ENCODE measurements at places on chromosomes 4 and X.

- DNase-seq: no peak
These were observed 192.2 kb downstream of the CPEB2 start for GRCh38 chr4:15194520-15194919.

- DNase-seq: peak; percentile 51
These were observed 112.2 kb upstream of the ENPP6 start for GRCh38 chr4:184329659-184330400.

DNA sequence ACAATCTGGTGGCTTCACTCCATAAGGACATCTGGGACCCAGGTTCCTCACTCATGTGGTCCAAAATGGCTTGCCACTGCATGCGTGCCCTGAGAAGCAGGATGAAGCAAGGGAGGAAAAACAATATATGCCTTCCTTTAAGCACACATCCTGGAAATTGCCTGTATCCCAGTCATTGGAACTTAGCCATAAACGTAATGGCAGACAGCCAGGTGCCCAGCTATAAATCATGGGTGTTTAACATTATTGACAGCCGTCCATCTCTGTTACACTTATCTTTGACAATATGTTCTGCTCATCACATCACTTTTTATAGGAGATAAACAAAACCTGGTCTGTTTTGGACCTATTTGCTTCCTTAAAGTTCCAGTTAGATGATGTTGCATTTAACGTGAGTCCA, 181.0 kb downstream of the AASDH start:
- DNase-seq: no peak

DNA sequence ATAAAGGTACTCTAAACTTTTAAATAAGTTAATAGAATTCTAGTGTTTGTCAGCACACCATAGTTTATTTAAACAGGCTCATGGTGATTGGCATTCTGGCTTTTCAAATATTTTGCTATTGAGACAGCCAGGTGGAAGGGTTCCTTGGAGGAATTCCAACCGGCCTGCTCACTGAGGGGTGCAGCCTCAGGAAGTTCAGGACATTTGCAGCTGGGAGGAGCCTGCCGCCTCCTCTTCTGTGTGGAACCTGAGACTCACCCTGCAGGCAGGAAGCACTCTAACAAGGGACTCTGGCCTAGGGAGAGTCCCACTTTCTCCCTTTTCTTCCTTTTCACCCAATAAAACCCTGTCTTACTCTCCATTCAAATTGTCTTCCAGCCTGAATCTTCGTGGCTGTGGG, 1328.0 kb downstream of the FSTL5 start:
- no peak for DNase-seq

DNA sequence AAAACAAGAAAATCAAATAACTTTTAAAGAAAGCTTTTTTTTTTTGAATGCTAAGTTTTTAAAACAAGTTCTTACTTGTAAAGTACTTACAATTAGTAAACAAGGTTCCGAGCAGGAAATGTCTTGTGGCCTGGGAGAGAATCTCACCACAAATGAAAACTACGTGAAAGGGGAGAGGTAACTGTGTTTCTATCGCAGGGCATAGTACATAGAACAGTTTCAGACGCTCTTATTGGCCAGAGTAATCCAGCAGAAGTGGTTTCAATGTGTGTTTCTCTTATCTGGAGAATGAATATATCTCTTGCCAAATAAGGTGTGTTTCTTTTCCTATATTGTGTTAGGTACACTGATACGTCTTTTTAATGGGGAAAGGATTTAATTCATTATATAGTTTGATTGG, at the start of gene PLAC8:
Gene PLAC8 (minus strand): TSS at position 154 of the 400 bp plus-strand sequence. CDS start 6,808 bp downstream, outside the sequence.
- DNase-seq: peak; percentile 48

GRCh38 chr4:30718641-30719453, 1.3 kb upstream of the PCDH7 start:
- DNase-seq: peak; percentile 23
